ENCODE measurements at places on chromosomes 7 and 10. TPM values are rescaled to one million over a fixed set of nuclear protein-coding genes. Genes with fewer than 3 reads are reported as not detected.

- no peak for DNase-seq
These were observed 79.1 kb downstream of the VTI1A start for GRCh38 chr10:112526139-112526538.

- DNase-seq, result no peak
These were observed 48.5 kb downstream of the AMZ1 start for GRCh38 chr7:2736411-2736914.

- no peak for DNase-seq
These were observed 21.4 kb downstream of the VPS26A start for GRCh38 chr10:69145329-69145728.

DNA sequence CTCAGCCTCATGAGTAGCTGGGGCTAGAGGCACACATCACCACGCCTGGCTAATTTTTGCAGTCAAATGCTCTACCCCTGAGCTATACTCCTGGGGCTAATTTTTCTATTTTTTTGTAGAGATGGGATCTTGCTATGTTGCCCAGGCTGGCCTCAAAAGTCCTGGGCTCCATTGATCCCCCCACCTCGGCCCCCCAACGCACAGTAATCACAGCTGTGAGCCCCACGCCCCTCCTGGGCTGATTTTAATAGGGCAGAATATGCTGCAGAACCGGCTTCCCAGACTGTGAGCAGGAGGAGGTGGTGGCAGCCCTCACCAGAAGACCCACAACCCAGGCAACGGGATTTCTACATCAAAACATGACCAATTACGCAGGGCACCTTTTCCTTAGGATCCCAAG lies 15.2 kb downstream of the BRAT1 start:
- no peak for DNase-seq

DNA sequence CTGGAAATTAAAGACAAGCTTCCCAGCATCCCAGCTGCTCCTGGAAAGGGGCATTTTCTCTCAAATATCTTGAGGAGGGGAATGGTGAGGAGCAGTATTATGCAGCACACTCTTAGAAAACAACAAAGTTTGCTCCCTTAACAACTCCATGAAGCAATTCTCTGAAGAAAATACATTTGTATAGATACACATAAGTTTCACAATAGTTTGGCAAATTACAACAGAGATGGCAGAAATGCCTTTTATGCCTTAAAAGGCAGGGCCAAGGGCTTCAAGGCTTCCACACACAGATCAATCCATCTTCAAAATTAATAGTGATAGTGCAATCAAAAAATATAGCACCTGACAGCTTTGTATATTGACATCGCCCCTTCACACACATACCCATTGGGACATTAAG lies 12.2 kb downstream of the DGKI start:
- peak; percentile 19 for DNase-seq

DNA sequence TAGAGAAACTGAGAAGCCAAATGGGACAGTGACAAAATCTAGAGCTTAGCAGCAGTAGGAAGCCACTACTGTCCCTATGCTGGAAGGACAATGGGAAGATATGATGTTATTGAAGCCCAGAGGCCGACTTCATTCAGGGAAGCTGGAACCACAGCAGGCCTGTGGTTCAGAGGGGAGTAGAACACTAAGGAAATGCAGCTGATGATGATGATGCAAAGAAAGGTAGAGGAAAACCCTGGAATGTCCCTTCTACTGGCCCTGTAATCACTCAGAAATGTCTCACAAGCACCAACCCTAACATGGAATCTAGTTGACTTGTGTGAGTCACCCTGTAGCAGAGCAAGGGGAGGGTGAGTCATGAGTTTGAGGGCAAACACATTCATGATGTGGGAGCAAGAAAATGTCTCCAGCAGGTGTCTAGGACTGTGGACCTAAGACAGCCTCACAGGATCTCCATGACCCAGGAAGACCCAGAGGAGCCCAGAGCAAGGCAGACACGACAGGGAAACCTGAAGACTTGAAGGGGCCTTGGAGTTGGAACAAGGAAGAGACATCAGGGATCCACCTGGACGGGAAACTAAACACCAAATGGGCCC lies 37.0 kb upstream of the LRRC17 start:
- DNase-seq, result no peak

GRCh38 chr10:22252801-22253579 lies 35.2 kb upstream of the EBLN1 start:
- no peak for DNase-seq

- DNase-seq, result no peak
These were observed 223.7 kb downstream of the LHFPL3 start for GRCh38 chr7:104552102-104552501.

GRCh38 chr10:133309720-133310398 lies 1.1 kb downstream of the ZNF511 start:
- no peak for DNase-seq

- no peak for DNase-seq
These were observed 883.8 kb downstream of the LRMDA start for GRCh38 chr10:76315240-76315639.

DNA sequence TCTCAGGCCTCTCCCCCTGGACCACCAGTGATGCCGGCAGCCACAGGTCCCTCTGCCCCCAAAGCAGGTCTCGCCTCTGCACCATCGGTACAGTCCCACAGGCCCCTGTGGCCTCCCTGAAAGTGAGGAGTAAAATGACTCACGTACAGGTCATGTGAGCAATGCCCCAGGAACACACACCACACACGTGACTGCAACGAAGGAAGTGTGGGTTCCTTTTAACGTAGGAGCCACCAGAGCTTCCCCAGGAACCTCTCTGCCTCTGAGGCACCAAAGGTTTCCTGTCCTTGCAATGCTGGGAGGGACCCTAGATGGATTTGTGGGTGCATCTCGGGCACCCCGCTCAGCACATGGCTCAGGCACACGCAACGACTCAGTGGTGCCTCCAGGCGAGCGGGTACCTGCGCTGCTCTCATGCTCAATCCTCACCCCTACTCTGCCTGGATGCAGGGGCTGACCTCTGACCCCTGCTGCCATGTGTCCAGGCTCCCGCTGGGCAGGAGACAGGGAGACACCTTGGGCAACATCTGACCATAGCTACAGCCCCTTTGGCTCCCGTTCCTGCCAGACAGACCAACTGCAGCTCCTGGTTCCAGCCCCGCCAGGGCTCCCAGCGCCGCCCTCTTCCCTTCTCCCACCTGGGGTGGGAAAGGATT lies 120.7 kb downstream of the PRKAG2 start:
- no peak for DNase-seq

DNA sequence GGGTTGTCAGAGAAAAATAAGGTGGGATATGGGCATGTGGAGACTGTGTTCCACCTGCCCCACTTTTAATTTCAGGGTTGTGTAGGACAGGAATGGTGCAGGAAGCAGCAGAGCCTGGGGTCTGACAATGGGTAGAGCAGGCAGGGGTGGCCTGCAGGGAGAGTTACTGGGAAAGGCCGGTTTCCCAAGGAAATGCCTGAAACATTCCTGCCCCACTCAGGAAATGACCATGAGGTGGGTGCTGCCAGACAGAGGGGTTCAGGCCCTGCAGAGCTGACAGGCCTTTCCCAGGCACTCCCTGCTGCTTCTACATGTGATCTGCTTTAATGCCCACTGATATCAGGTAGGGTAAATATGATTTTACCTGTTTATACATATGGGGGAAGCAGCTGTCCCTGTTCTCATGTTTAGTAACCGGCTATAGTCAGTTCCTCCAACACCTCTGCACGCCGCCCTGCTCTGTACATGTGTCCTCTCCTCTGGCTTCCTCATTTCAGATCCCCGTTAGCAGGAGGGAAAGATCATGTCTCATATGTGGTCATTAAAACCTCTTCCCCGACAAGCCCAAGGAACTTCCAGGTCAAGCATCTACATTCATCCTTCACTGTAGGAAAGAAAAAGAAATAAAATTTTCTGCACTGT lies 118.6 kb upstream of the PRSS58 start:
- DNase-seq, result no peak

DNA sequence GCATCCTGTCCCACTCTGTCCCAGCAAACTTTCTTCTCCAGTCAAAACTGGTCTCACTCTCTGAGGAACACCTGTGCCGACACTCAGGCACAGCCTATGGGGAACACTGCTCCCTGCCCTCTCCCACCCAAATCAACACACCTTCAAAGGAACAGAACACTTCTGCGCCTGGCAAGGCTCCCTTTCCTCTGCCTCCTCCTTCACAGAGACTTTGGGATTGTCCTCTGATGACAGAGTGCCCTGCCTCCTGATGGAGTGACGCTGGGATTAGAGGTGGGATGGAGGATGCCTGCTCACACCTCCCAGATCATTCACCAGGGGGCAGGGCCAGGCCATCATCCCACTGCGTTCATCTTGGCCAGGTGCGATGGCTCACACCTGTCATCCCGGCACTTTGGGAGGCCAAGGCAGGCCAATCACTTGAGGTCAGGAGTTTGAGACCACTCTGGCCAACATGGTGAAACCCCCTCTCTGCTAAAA lies 26.5 kb downstream of the KLF6 start:
- DNase-seq, result no peak

DNA sequence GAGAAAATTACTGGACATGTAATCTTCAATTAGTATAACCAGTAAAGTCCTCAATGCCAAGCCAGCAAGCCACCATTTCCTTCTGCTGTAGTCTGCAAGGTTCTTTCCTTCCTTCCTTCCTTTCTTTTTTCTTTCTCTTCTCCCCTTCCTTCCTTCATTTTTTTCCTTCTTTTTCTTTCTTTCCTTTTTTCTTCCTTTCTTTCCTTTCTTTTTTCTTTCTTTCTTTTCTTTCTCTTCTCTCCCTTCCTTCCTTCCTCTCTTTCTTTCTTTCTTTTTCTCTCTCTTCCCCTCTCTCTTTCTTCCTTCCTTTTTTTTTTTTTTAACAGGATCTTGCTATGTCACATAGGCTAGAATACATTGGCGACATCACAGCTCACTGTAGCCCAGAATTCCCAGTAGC lies 369.8 kb downstream of the SEMA3D start:
- DNase-seq, result no peak

GRCh38 chr10:61779950-61780659 lies 117.4 kb downstream of the CABCOCO1 start:
- DNase-seq, result no peak

DNA sequence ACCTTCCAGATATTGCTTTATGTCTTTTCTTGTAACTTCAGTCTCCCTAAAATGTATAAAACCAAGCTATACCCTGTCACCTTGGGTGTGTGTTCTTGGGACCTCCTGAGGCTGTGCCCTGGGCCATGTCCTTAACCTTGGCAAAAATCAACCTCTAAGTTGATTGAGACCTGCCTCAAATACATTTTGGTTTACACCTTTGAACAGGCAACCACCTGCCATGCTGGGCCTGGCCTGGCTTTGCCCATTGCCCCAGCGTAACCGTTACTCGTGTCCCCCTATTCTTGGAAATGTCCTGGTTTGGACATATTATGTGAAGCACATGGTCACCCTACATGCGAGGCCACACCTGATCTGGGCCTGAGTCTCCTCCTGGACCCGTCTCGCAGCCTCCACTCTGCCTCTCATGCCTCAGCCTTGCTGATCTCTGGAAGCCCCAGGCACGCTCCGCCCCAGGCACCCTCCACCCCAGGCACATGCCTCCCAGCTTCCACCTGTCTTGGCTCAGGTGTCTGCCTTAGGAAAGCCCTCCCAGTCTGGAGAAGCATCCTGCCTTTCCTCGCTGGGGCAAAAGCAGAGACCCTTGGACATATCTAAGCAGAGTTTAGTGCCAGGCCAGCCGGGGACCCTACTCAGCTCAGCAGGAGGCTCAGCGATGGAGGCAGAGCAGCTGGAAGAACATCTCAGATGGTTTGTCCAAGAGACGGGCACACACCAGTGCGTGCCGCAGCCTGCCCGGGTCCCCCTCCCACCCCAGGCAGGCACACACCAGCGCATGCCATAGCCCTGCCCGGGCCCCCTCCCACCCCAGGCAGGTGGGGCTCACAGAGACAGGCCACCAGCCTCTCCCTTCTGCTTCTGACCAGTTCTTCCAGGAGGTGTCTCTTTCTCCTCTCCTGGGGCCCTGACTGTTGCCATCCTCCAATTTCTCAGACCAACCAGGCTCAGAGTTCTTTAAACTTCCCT lies 4.0 kb upstream of the VIPR2 start:
- DNase-seq, result peak; percentile 83

GRCh38 chr7:97025983-97026714 lies 1.5 kb upstream of the DLX5 start:
- DNase-seq, result peak; percentile 90

- no peak for DNase-seq
These were observed 2.1 kb downstream of the FRAT1 start for GRCh38 chr10:97321032-97321803.

- DNase-seq, result no peak
These were observed 90.7 kb upstream of the ASAH2 start for GRCh38 chr10:50341987-50342386.

DNA sequence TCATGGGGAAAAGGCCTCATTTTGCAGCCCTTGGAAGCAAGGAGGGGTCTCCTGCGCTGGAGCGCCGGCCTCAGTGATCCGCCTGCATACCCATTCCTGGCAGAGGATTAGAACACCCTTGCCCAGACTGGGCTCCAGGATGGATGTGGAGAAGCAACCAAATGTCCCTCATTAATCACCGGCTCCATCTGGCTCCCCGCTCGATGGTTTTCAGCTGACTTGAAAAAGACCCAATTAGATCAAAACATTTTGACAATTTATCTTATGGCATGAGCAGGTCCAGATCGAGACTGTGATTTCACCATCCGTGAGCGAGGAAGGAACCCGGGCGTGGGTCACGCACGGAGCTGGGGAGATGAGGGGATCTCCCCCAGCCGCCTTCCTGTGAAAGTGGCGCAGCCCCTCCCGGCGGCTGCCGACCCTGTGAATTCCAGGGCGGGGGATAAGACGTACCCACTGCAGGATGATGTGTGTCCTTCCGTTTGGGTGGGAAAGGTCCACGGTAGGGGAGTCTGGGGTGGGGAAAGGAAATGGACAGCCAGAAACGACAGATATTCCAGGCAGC lies 141.6 kb downstream of the EMX2 start:
- no peak for DNase-seq

DNA sequence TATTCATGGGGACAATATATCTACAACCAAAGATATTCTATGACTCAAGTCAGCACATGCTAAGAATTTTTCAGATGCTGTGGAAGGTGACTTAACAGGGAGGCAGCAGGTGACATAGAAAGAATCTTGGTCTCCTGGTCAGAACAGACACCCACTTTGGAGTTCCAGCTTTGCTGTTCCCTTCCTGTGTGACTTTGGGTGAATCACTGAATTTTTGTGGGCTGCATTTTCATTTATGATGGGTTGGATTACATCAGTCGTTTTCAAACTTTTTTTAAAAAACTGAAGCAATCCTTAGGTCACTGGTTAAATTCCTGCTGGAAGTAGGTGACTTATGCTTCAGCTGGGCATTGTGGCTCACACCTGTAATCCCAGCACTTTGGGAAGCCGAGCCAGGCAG lies 24.9 kb downstream of the RGR start:
- no peak for DNase-seq

GRCh38 chr7:81231301-81231838 lies 312.5 kb upstream of the SEMA3C start:
- no peak for DNase-seq

The PRF1 gene
- total RNA-seq, result 3.2 TPM

The CASP2 gene
- 9.6 TPM for total RNA-seq

The CPA4 gene
- total RNA-seq, result not detected

The HTR5A gene
- not detected for total RNA-seq

The GRID1 gene
- 0.98 TPM for total RNA-seq

The PVRIG gene
- not detected for total RNA-seq

The GAD2 gene
- total RNA-seq, result not detected

The LFNG gene
- total RNA-seq, result 7.1 TPM

The GRB10 gene
- total RNA-seq, result 55.2 TPM

The AIMP2 gene
- total RNA-seq, result 34.3 TPM

The SFRP5 gene
- 37.9 TPM for total RNA-seq

Data from esophagus muscularis mucosa (tissue), 4 donors.